HT1080 (cell line): ENCODE measurements at places on chromosomes 5 and 9.
A peak's percentile ranks its signal among the peaks of the same experiment; 100 is the strongest.

DNA sequence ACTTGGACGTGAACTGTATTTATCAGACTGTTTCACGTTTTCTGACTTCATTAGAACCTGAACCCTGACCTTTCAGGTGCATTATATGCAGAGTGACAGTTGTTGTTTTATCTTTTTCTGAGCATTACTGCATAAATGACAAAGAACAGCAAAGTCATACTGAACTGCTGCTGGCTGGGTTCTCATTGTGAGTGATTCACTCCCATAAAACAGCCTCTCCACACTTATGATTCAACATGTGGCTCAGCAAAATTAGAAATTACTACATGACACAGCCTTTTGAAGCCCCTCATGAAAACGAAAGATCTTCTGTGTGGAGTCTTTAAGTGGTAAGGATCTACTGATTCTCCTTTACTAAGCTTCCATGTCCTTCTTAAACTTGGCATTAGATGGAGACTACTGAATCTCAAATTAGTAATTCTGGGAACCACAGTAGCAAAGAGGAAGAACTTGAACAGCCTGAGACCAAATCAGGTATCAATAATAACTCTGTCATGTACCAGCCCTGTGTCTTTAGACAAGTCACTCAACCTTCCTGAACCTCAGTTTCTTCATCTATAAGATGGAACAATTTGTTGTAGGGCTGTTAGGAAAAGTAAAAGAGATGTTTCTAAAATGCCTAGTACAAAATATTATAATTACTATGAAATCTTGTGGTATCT, 172.3 kb upstream of the GNA14 start:
- peak; percentile 85 for DNase-seq

- DNase-seq = no peak
Measured at GRCh38 chr5:16666883-16667398, 50.1 kb upstream of the RETREG1 start.

DNA sequence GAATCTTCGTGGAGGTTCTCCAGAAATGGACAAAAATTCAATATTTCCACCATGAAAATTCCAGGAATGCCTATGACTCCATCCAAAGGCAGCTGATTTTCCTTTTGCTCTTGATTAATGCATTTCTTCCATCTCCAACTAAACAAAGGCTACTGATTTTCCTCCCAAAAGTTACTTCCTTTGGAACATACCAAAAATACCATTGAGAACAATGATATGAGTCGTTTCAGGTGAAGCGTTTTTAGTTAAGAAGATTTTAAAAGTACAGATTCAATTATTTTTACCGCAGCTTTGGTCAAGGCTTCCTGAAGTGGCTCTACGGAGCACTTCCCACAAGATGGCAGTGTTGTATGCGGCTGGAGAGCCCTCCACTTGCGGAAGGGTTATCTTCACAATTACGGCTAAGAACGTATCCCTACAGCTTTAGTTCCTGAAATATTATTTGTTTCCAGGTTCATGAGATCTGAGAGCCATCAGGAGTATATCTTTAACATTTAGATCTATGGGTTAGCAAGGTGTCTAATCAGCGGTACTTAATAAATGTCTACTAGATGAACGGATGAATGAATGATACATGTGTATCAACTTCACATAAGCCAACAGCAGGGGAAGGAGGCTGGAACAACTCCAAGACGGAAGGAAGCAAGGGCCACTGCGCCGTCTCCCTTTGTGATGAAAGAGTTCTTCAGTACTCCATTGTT, 35.9 kb upstream of the ARSB start:
- peak; percentile 55 for DNase-seq

- no peak for DNase-seq
Measured at GRCh38 chr9:18622186-18622836, 148.4 kb downstream of the ADAMTSL1 start.

GRCh38 chr5:31382051-31382878, 149.6 kb downstream of the DROSHA start:
- no peak for DNase-seq

DNA sequence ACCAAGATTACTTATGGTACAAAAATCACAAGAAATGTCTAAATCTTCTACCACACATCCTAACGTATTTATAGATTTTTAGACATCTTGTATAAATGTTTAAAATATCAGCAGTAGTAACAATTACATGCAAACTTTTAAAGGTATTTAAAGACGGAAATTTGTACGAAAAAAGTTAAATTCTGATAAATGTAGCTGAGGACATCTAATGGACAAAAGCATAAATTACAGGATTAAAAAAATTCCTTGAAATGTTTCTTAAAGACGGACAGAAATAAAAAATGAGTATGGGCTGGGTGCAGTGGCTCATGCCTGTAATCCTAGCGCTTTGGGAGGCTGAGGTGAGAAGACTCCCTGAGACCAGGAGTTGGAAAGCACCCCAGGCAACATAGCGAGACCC, 15.8 kb downstream of the ERCC8 start:
- peak; percentile 7 for DNase-seq

DNA sequence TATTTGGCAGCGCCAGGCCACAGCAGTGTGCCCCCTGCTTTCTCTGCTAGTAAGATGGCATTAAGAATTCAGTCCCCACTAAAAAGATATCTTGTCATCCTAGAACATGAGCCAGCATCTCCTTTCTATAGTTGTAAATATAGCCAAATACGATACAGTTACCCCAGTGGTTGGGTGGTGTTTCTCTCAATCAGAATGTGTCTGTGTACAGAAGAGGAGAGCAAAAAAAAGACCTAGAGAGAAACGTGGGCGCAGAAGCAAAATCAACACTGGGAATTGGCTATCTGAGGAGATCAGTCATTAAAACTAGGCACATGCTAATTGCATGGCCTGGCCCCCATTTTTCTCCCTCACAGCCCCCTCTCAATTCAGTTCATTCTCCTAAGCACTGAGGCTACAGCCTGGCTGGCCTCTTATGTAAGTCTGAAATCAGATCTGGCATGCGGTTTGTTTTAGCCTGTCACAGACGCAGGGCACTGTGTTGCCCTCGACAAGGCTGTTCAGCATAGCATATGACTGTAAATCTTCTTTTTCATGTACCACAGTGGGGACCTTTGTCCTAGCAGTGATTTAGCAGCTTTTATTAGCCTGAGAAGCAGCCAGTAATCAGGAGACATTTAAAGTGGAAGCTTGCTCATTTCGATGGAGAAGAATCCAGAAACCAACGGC, 57.8 kb downstream of the RORB start:
- peak; percentile 4 for DNase-seq

- DNase-seq = no peak
Measured at GRCh38 chr5:76920491-76920890, 32.4 kb upstream of the CRHBP start.

GRCh38 chr5:168238463-168238862, 53.0 kb upstream of the WWC1 start:
- DNase-seq = no peak

DNA sequence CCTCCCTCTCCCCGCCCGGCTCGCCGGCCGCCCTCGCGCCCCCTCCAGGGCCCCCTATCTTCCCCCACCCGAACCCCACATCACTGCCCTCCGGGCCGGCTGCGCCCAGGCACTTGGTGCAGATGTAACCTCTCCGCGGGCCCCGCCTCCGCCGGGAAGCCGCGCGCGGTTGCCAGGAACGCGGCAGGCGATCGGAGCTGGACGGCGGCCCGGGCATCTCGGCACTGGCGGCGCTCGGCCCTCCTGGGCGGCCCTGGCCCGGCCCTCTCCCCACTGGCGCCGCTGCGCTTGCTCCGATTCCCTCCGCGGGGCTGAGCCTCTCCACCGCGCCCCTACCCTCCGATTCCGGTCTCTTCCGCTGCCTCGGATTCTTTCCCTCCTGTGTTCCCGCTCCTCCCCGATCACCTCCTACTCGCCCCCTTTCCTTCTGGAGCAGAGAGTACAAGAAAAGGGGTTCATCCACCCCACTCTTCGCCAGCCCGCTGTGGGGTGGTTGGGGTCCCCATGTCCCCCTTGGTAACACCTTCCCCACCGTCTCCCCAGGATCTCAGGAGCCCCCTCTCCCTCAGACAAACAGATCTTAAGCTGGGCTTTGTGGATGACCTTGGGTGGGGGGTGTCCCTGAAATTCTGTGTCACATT, 70.6 kb downstream of the C9orf50 start:
- no peak for DNase-seq

GRCh38 chr5:105501315-105501714, 1938.7 kb upstream of the NUDT12 start:
- no peak for DNase-seq

DNA sequence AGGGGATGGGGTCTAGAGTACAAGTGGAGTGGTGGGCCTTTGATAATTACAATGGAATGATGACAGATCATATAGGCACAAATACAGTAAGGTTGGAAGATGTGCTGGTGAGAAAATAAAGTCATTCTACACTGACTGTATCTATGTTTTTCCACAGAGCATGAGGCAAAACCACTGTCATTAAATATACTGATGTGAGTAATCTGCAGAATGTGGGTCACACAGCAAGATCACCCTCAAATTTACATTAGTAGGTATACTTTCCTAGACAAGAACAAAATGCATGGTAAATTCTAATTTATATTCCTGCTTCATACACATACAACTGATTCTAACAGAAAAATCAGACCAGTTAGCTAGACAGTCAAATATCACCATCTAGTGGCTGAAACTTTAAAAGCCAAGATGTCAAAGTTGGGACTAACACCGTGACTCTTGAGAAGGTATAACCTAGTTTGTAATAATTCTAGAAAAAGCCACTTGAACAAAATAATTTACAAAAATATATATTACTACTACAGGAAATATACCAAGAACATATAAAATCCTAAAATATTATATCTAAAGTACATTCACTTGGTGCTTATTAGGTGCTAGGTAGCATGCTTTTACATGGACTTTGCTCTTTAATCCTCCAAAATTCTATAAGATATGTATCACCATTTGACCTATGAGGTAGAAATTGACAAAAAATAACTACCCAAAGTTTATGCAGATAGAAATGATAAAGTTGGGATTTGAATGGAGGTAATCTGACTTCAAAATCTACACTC, 19.5 kb downstream of the TTC33 start:
- DNase-seq = peak; percentile 61

DNA sequence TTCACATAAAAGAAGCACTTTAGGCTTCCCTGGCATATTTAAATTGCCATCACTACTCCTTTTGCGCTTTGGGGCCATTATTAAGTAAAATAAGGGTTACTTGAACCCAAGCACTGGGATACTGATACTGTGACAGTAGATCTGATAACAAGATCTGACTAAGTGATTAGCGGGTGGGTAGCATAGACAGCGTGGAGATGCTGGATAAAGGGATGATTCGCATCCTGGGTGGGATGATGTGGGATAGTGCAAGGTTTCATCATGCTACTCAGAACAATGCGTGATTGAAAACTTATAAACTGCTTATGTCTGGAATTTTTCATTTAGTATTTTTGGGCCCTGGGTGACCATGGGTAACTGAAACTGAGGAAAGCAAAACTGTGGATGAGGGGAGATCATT, 75.1 kb downstream of the PTTG1 start:
- peak; percentile 54 for DNase-seq

DNA sequence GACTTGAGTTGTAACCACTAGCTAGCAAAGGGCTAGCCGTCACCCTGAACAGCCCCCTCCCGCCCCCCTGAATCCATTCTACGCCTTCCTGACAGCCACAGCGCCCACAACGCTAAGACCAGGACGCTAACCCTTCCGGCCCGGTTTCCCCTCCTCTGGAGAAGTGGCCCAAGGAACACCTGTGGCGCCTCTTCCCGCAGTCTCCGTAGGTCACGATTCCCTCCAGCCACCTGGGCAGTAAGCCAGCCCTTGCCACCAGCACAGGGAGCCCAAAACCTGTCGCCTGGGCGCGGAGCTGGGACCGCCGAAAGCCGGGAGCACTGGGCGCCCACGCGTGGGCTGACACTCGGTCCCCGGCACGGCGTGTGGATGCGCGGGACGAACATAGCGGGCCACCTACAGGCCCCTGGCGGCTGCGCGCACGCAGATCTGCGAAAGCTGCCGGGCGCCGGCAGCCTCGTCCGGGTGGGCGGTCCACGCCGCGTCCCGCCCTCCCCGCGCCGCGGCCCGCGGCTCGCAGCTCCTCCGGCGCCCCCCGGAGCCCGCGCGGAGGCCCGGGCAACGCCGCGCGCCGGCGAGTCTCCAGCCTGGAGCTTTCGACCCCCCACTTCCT, 596 bp downstream of the IRF1 start:
- no peak for DNase-seq

DNA sequence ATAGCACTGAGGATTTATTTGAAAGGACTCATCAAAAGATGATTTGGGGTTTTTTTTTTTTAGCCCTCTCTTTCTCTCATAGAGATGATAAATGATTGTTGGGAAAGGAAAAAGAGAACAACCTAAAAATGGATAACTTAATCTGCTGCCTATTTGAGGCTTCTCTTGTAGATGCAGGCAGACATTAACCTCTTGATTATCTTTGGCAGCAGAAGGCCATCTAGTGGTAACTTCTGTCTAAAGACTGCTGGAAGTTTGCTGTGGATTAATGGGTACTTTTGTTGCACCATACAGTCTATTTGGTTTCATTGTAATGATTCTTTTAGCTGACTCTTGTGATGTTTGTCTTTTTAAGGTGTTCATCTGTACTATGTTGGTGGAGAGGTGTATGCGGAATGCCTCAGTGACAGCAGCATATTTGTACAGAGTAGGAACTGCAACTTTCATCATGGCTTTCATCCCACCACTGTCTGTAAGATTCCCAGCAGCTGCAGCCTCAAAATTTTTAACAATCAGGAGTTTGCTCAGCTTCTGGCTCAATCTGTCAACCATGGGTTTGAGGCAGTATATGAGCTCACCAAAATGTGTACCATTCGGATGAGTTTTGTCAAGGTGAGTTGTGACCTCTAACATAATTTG, 18.8 kb downstream of the SMIM32 start:
- DNase-seq = peak; percentile 55

DNA sequence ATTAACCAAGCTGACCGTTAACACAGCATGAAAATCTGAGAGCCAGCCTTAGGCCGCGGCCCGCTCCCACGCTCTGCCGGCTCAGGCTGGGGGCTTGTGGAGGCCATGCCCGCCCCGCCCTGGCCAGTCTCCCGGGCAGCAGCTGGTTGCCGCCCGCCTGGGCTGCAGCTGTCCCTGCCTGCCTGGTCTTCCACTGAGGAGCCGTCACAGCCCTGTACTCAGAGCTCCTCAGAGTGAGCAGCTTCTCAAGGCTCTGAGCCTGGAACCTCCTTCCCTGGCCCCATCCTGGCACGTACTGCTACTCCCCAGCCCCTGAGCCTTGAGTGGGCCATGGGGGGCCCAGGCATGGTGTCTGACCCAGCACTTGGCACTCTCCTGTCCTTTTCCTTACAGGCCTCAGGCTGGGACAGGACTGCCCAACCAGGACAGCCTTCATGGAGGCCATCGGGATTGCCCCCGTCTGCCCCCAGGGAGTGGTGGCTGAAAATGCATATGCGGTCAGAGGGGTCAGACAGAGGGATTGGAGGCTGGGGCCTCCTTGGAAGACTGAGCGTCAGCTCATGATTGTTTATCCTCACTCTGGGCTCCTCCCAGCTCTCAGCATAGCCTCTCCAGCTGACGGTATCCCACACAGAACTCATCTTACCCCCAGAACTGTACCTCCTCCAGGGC, 11.9 kb downstream of the FGFR4 start:
- no peak for DNase-seq

- DNase-seq = peak; percentile 56
Measured at GRCh38 chr9:4298255-4299004, 1.4 kb downstream of the GLIS3 start.
